ENCODE measurements at places on chromosomes 5 and 9.

- no peak for DNase-seq
Measured at GRCh38 chr5:42021923-42022322, 96.8 kb downstream of the FBXO4 start.

- DNase-seq: no peak
Measured at GRCh38 chr9:70133253-70134208, 89.9 kb downstream of the MAMDC2 start.

GRCh38 chr9:109248133-109248581 is 72.7 kb downstream of the EPB41L4B start:
- no peak for DNase-seq

DNA sequence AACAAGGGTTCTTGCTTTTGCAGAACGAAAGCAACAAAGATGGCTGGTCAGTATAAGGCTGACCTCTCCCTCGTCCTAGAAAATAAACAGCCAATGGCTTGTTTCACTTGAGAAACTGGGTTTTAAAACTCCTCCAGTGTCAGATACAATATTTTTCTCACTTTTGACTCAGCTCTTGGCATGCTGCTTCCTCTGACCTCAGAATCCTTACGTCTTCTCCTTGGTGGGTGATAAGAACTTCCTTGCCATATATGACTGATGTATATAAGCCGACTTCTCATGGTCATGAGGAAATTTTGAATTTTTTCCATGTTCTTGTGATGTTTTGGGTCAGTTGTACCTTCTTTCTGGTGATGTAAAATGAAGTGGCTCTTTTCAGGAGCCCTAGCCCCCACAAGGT is 3.8 kb downstream of the ZNF618 start:
- DNase-seq: no peak

GRCh38 chr5:141384471-141385267 is 2.1 kb downstream of the PCDHGA7 start:
- DNase-seq: no peak

DNA sequence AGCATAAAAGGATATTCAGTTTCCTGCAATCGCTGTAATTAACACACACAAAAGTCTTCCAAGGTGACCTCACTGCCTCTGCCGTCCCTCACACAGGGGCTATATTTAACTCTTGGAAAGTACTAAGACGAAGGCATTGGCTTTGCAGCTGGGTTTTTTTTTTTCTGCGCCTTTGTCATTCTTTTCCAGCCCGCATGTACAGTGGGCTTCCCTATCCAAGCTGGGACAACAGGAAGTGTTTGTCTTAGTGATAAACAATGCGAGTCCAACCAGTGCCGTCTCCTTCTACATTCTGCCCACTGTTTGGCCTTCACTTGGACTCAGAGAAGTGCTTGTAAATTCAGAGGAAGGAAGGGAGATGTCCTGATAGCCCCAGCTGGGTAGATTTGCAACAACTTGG is 17.6 kb downstream of the AFAP1L1 start:
- DNase-seq: no peak

- DNase-seq: peak; percentile 37
Measured at GRCh38 chr9:38687389-38687842, 32.5 kb downstream of the FAM240B start.

Measured in stimulated activated CD4-positive, alpha-beta T cell treated with anti-CD3 and anti-CD28 coated beads, Interleukin-1b, Interleukin-23, amount 100 ng/mL, for 48 hours (primary cell).